CD8-positive, alpha-beta memory T cell (primary cell): ENCODE measurements at places on chromosomes 13 and 19. TPM values are rescaled to one million over a fixed set of nuclear protein-coding genes. Genes with fewer than 3 reads are reported as not detected.

- no peak for DNase-seq
Measured at GRCh38 chr19:21022996-21023395, 2.5 kb downstream of the ZNF430 start.

DNA sequence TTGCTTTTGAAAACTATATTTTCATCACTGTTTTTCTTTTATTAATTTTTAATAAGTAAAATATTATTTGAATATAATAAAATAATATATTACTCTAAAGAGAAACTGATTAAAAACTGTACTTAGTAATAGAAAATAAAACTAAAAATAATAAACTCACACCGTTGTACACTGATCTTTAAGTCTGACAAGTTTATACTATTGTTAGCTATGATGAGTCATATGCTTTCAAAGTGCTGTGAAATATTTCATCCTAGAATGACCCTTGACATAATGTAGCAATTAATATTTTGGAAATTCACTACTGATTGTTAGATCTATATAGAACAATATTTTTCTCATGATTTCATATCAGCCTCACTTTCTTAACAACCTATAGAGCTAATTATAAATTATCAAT lies 1040.6 kb upstream of the SPRY2 start:
- DNase-seq = no peak

DNA sequence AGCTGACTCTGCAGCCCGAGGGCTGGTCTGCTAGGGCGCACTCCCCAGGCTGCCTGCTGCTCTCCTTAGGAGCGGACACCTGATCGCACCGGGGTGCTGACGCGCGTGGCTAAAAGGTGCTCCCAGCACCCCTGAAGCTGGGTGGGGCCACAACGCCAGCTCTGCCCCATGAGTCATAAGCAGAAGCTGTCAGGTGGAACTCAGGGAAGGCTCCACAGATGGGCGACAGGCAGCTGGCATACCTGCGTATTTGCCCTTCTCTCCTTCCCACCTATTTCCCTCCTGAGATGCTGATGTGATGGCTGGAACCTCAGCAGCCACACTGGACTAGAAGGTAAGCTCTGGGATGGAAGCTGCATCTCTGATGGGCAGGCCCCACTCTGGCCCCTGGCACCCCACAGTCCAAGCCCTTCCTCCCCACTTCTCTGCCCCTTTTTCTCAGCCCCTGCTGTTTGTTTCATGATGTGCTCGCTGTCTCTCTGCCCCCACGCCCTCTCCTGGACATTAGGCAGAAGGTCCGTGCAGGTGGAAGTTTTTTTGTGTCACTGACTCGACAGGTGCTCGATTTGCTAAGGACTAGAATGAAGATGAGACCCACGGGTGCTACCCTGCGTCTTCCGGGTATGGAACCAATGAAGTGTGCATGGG lies 30.3 kb upstream of the CACTIN start:
- DNase-seq = no peak

- peak; percentile 73 for DNase-seq
Measured at GRCh38 chr19:55353803-55354697, 469 bp downstream of the COX6B2 start.

The SLC17A7 gene
- total RNA-seq = 0.07 TPM

The EDDM13 gene
- total RNA-seq = 0.64 TPM

The CDC16 gene
- 74.7 TPM for total RNA-seq

The UNC13A gene
- not detected for total RNA-seq
